ENCODE measurements at places on chromosomes 4 and X.

- DNase-seq, result no peak
These were observed 49.3 kb downstream of the SLC10A7 start for GRCh38 chr4:146472404-146472803.

GRCh38 chrX:1883772-1884171, 268.9 kb downstream of the ASMT start:
- DNase-seq, result no peak

- no peak for DNase-seq
These were observed 91.4 kb downstream of the CLNK start for GRCh38 chr4:10593130-10593529.

DNA sequence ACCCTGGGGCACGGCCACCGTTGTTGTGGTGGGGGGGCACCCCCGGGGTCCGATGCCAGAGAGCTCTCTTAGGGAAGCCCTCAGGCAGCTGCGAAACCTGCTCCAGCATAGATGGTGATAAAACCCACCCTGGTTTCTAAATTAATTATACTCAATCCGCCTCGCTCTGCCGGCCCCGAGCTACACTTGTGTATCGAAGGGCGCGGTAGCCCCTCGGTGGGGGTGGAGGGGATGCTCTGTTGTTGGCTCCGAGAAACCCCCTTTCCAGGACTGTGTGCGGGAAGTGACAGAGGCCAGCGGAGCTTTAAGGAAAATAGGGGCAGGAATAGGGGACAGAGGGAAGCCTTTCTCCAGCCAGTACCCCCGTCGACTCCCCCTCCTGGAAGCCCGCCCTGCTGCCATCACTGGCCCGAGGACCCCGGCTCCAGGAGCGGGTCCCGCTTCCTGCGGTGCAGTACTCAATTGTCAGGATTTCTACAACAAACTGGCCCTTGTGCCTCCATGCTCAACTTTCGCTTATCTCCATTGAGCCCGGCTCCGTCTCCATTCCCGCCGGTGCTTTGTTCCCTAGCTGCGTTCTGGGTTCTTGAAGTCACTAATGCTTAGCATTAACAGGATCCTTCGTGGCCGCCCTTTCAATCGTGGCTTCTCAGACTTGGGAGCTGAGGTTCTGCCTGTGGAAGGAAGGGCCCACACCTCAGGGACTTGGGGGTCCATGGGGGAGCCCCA, 408.2 kb downstream of the BCOR start:
- DNase-seq, result no peak

GRCh38 chr4:39505581-39505980, 21.7 kb downstream of the UGDH start:
- no peak for DNase-seq

GRCh38 chr4:8747467-8748235, 124.0 kb downstream of the HMX1 start:
- DNase-seq, result no peak

- DNase-seq, result peak; percentile 27
These were observed 17.6 kb upstream of the GK start for GRCh38 chrX:30635630-30636029.

DNA sequence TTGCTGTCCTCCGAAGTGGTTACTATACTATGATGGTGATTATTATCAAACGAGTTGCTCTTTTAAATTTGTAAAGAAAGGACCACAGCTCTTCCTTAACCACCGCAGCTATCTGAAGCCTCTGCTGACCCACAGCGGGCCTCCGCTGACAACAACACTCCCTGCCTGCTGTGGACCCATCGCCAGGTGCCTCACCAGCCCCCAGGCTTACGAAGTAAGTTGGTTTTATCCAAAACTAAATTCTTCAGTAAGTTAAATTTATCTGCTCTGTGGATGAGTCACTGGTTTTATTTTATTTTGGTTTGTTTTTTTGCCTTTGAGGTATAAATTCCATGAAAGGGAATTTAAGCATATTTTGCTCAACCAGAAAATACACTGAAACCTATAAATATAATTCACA, 54.7 kb downstream of the SLC9A6 start:
- DNase-seq, result no peak

DNA sequence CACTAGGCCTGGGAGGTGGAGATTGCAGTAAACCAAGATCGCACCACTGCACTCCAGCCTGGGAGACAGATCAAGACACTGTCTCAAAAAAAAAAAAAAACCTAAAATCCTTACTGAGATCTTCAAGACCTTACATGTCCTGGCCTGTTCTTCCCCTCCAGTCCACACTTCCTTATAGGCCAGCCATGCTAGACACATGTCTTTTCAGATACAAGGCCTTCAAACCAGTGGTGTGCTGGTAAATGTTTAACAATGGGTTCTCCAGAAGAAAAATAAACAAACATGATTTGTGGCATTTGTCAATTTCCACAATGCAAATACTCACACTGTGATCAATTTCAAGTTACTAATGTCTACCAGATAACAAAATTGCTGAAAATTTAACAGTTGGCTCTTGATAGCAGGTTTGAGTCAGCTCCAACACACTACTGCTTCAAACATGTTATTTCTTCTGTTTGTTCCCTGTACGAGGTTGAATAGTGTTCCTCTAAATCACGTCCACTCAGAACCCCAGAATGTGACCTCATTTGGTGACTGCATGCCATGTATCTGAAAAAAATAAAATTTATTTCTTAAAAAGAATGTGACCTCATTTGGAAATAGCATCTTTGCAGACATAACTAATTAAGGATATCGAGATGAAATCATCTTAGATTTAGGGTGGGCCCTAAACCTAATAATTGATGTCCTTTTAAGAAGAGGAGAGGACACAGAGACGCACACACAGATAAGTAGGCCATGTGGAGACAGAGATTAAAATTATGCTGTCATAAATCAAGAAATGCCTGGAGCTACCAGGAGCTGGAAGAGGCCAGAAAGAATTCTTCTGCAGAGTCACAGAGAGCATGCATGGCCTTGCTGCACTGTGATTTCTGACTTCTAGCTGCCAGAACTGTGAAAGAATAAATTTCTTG, 144.4 kb downstream of the ZNF674 start:
- no peak for DNase-seq

- no peak for DNase-seq
These were observed at the start of gene HTRA3 for GRCh38 chr4:8269535-8270417. TSS of gene HTRA3 (plus strand) at chr4:8269754. CDS start at chr4:8269969, 215 bp downstream.

DNA sequence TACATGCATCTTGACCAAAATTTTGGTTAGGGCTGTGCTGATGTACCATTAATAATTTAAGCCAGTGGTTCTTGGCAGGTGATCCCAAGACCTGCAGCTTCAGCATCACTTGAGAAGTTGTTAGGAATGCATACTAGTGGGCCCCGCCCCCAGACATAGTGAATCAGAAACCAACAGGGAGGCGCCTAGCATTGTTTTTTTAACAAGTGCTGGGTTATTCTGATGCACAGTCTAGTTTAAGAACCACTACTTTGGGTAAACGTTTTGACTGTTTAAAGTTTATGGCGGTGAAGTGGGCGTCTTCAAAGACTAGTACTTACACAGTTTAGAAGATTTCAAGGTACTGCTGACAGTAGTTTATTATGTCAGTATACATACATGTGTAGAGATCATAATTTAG, 23.6 kb downstream of the FAM199X start:
- no peak for DNase-seq

DNA sequence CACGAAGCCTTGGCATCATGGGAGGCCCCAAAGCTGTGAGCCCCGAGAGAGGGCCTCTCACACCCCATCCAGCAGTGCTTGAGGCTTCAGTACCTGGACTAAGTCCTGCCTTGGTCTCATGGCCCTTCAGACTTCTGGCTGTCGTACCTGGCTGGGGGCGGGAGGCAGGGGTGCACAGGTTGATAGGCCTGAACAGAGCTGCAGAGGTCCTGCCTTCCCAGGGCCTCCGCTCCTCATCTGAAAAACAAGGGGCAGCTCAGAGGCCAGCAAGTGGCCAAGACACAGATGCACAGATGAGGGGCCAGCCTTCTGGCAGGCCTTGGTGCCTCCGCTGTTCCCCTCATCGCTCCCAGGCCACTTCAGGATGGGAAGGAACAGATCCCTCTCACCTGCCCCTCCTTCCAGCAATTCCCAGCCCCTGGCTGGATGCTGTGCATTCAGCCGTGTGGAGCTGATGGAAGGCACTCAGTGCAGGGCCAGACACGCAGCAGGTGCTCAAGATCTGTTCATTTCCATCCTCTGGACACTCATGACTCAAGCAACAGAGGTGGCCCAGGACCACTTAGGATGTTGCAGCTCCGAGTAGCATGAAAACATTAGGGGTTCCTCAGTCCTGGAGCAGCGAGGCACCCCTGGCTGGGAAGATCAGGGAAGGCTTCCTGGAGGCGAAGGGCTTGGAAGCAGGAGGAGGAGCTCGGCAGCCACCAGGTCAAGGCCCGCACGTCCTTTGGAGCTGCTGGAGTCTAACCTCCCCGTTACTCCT, 1.4 kb downstream of the ZNF185 start:
- no peak for DNase-seq

DNA sequence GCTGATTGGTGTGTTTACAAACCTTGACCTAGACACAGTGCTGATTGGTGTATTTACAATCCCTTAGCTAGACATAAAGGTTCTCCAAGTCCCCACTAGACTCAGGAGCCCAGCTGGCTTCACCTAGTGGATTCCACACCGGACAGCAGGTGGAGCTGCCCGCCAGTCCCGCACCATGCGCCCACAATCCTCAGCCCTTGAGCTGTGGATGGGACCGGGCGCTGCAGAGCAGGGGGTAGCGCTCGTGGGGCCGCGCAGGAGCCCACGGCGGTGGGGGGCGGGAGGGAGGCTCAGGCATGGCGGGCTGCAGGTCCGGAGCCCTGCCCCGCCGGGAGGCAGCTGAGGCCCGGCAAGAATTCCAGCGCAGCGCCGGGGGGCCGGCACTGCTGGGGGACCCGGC, 30.7 kb downstream of the MEPE start:
- no peak for DNase-seq

DNA sequence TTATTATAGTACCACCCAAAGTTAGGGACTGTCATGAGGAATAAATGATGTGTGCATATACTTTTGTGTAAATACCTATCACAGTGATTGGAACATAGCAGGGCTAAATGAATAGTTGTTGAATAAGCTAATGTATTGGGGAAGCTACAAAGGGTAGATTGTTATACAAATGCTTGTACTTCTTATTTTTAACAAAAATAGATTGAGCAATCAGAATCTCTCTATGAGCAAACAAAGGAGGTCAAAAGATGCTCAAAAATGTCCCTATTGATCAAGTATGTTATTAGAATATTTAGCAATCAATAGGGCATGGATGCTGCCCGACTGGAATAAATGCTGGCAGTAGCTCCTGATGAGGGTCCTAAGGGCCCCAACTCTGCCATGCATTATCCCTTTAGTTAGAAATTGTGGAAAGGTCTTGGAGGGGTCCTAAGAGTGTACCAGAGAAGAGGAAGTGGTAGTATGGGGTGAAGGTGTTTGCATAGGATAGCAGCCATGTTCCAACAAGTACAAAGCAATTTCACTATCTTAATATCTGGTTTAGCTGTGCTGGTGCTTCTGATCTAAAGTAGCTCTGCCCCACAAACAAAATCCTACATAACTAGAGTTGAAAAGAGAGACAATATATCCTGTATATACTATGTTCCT, 33.1 kb upstream of the TAPT1 start:
- no peak for DNase-seq

GRCh38 chr4:114615435-114615834, 16.8 kb downstream of the UGT8 start:
- DNase-seq, result no peak

GRCh38 chrX:74613370-74614092, 893 bp downstream of the RLIM start:
- DNase-seq, result no peak

DNA sequence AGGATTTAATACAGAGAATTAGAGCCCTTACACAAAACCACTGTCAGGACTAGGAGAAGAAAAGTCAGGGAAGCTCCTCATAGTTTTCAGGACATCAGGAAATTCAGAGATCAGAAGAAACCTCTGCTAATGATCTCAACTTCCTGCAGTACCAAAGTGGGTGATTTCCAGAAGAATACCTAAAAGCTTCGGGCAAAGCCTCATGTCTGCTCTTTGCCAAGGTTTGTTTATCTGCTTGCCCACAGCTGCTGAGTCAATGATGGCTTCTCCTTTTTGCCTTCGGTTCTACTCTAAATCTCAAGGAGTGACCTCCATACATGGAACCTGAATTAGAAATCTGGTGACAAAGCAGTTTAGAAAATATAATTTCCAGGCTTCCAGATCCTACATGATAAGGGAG, 68.4 kb downstream of the USP38 start:
- no peak for DNase-seq

GRCh38 chr4:1283711-1284110, 6.0 kb upstream of the MAEA start:
- no peak for DNase-seq

DNA sequence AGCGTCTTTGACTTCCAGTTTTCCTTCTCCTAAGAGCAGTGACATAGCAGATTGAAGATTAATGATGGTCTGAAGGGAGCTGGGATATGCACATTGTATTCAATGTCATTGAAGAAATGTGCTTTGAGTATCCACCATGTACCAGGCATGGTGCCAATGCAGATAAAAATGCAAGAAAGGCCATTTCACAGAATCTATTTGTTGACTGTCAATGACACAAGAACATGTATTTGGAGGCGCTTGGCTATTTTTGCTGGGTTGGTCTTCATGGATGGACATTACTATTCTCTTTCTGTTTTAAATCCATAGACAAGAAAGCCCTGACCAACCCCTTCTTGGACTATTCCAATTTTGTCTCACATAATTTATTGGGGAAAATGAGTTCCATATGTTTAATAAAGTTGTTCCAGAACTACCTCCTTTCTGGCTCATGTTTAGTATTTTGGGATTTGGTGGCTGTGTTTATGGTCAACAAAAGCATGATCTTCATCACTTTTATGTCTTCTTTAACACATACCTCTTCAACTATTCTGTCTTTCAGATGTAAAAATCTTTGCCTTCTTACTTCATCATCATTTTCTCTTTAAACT, 174.5 kb downstream of the CPE start:
- no peak for DNase-seq

Measured in CD4-positive, alpha-beta T cell treated with Interleukin-15 for 4 hours (primary cell).